Stimulated activated CD4-positive, alpha-beta T cell treated with anti-CD3 and anti-CD28 coated beads, TNF-alpha, amount 100 ng/mL, for 1 hour (primary cell): ENCODE measurements at places on chromosomes 6 and 20.

GRCh38 chr6:68726337-68726736 is 91.3 kb downstream of the ADGRB3 start:
- DNase-seq = no peak

DNA sequence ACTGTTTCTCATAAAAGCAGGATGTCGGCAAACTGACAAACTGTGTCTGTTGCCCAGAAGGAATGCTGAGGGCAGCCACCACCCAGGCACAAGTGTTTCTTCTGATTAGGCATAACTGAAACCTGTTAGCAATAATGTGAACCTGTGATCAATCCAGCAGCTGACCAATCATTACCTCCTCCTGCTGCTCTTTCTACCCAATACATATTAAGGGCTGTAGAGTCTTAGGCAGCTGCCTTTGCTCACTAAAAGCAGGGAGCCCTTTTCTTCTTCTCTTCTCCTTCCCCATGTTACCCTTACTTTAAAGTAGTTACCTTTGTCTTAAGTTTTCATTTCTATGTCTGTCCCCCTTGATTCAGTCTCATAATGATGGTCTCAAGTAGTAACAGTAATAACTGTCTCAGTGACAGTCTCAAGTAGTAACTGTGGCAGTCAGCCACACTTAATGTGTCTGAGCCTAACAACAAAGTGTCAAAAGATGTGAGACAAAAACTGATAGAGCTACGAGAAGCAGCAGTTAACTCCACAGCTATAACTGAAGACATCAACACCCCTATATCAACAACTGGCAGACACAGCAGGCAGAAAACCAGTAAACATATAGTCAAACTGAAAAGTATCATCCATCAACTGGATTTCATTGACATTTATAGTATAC is 37.0 kb downstream of the RANBP9 start:
- no peak for DNase-seq

DNA sequence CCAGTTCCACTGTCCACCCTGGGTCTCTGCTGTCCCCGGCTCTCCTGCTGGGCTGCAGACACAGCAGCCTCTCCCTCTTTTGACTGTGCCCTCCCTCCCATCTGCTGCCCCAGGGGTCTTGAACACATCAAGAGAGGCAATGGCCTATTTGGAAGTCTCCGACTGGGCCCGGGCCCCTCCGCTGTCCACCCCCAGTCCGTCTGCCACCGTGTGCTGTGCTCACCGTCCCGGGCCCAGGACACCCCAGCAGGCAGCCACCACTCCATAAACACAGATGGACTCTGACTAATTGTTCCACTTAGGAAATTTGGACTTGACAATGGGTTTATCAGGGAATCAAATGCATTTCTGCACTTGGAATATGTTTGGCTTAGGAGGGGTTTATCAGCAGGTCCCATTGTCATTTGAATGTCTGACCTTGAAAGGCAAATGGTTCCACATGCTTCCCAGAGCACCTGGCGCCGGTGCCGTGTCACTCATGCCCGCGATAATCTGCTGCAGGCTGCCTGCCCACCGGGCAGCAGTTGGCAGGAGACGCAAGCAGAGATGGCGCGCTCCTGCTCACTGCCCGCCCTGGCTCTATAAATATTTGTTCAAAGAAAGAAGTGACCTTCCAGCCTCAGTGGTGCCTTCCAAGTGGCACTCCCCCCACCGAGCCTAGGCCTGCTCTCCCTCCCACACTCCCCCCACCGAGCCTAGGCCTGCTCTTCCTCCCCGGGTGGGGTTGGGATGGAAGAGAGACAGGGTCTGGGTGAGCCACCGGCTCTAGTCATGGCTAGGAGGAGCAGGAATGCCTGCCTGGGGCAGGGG is 18.8 kb upstream of the FRMD1 start:
- no peak for DNase-seq

GRCh38 chr6:126040826-126041225 is 54.5 kb downstream of the TRMT11 start:
- DNase-seq = no peak

DNA sequence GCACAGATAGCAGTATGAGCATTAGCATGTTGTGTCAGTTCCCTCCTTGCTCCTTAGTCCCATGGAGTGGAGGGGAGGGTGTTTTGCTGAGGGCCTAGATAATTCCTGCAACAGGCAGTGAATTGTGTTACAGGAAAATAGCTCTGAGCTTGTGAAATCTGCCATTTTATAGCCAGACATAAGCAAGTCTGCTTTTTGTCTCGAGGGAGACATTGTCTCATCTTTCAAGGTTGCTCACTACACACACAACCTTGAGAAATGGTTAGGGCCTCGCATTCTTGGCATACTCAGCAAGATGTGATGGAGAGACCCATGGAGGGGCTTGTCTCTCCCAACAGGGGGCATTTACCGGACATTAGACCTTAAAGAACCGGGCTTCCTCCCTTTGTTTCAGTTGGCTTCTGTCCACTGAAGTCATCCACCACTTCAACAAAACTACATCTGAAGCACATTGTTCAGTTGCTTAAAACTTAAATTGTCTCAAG is 108.0 kb upstream of the FOXO3 start:
- no peak for DNase-seq

- no peak for DNase-seq
These were observed 79.4 kb upstream of the SCAF8 start for GRCh38 chr6:154653853-154654252.

DNA sequence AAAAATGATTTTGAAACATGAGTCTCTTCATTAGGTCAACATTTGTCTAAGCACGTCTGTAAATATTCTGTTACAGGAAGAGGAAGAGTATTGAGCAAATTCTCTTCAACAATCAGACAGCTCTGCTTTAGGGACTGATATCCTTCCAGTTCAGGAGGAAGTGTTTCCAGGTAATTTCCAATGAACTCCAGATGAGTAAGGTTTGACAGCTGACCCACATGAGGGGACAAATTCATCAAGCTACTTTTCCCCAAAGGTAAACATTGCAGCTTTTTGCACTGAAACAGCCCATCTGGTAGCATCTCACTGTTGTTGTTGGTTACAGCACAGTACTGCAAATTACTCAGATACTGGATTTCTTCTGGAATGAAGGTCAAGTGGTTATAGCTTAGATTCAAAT is 18.1 kb downstream of the ENPP1 start:
- no peak for DNase-seq

DNA sequence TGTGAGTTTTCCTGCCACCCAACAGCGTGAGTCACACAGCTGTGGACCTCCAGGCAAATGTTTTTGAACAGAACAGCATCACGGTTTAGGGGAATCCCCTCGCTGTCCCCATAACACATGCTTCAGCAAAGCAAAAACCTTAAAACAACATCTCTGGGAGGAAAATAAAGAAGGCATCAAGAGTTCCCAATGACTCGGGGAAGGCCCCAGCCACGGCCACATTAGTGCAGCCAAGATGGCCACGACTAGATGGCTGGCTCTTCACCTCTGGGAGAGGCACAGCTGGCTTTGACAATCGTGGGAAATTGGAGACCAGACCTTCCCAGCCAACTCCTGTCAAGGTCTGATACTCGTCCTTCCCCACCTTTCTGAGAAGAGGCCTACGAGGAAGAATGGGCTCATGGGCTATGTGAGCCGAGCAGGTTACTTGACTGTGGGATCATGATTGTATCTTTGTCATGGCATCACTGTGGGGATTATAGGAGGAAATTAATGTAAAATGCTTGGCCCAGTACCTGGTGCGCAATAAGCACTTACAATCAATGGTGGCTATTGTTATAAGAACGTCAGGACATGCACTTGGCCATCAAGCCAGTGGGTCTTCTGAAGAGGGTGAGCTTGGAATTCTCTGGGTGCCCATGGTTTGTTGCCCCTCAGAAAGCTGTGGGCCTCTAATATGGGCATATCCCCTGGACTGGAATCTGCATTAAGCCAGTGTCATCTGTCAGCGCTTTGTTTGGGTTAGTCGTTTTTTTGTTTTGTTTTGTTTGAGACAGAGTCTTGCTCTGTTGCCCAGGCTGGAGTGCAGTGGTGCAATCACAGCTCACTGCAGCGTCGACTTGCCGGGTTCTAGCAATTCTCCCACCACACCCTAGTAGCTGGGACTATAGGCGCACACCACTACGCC is 43.6 kb downstream of the FGD2 start:
- DNase-seq = peak; percentile 59
